ENCODE measurements at places on chromosomes 11 and 22. TPM values are rescaled to one million over a fixed set of nuclear protein-coding genes. Genes with fewer than 3 reads are reported as not detected.

Gene GGTLC3
- polyA plus RNA-seq, result not detected

DNA sequence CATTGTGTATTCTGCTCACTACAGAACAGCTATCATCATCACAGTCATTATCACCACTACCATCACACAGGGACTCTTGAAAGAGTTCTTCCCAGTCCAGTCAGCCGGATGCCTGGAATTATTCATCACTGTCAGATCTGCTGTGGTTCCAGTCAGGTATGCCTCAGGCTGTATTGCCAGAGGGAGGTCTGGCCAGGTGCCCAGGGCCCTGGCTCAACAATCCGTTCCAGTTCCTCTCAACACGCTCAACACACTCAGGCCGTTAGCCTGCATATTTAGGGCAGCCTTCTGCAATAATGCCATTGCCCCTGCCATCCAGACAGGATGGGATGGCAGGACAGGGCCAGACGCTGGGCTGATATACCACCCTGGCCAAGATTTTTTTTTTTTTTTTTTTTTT lies 28.6 kb upstream of the RASL10A start:
- DNase-seq, result peak; percentile 84

- DNase-seq, result no peak
Observed at GRCh38 chr11:117738246-117738957, 58.6 kb downstream of the DSCAML1 start.

GRCh38 chr11:10050561-10050960 lies 243.5 kb downstream of the SBF2 start:
- DNase-seq, result no peak

DNA sequence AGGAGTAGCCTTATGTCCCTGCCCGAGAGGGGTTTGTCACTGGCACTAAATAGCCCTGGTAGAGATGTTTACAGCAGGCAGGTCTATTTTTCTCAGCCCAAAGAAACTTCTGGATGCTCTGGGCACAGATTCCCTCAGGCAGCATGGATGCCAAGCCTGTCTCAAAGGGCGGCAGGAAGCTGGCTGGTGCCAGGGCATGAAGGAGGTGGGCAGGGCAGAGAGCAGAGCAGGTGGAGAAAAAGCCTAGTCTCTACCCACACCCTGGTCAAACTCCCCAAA lies 4.1 kb upstream of the GAS2L1 start:
- DNase-seq, result no peak

Data from BJ (cell line).